ENCODE measurements at places on chromosomes 2 and 18. TPM values are rescaled to one million over a fixed set of nuclear protein-coding genes. Genes with fewer than 3 reads are reported as not detected.

EMX1 gene
- total RNA-seq: 1.5 TPM

POTEC gene
- not detected for total RNA-seq

DNA sequence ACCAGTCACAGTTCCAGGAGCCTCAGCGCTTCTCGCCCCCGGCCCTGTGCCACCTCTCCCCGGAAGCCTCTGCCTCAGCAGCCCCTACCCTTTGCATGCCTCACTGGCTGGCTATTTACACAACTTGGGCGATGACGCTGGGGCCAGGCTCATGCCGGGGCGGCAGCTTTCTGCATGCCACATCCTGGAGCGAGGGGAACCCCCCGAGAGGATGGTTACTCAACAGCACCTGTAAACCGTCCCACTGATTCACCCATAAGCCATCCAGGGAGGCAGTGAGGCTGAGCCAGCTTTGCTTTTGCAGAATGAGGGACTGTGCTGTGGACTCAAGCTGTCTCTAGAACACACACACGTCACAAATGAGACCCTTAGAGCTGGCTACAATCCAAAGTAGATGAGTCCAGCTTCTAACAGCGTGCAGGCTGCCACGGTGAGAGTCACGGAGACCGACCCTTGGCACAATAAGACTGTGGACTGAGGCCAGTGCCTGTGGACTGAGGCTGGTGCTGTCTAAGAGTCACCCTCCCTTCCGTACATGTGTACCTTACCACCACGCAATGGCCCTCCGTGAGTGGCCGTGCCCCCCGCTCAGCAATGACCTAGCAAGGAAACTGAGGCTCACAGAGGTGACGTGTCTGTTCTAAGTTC lies 45.6 kb upstream of the ODC1 start:
- peak; percentile 85 for DNase-seq

DNA sequence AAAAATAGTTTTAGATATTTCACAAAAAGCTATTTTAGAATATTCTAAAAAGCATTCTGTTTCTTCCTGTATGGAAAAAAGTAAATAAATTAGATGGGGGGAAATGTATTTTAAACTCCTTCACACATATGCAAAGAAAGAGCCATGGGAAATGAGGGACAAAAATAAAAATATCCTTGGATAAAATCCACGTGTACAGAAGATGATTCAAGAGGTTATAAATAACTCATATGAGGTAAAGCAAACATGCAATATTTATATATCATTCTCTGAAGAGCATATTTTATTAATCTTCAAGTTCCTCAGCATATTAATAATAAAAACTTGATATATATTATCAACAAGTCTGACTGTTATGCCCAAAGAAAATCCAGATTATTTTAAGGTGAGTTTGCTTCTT lies 8.8 kb upstream of the GFPT1 start:
- no peak for DNase-seq
